ENCODE measurements at places on chromosomes 5 and 9.

- DNase-seq = no peak
Observed at GRCh38 chr5:119022017-119022745, 33.8 kb upstream of the DTWD2 start.

DNA sequence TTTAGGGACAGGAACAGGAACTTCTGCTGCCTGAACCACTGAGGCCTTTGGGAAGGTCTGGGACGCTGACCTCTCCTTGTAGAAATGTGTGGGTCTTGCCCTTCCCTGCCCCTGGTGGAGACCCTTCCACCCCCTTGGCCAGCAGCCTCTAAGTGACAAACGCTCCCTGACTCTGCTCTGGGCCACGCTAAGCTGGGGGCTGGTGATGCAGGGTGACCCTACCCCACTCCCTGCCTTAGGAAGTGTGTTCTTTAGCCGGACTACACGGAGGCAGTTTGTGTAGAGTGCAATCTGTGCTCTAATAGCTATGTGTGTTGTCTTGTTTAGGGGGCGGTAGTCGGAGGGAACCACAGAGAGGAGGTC is 123.0 kb downstream of the COL23A1 start:
- no peak for DNase-seq

DNA sequence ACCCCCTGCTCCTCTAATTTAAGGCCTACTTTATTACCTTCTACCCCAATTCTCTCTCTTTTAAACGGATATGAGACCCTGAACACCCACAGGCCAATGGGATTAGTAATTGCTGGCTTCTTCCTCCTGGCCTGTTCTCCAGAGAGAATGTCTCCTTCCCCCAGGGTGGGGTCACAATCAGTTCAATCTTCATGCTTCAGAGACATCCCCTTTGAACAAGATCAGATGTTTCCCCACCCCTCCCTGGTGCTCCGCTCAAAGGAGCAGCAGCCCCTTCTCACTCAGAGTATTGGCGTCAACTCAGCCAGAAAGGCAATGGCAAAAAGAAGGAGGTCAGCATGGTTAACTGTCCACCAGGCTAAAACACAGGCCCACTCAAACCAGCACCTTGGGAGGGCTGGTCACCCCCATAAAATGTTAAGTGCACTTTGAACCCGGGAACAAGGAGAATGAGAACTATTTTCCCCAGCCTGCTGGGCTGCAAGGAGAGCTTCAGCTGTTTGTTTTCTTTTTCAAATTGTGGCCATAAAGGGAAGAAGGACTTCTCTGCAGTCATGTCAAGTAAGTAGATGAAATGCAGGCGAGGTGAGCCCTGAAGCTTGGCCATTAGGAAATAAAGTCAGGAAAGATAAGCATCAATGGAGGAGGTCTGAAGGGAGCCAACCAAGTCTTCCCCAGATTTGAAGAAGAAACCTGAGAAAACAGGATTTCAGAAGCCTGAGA is 20.1 kb downstream of the LHFPL2 start:
- DNase-seq = no peak

DNA sequence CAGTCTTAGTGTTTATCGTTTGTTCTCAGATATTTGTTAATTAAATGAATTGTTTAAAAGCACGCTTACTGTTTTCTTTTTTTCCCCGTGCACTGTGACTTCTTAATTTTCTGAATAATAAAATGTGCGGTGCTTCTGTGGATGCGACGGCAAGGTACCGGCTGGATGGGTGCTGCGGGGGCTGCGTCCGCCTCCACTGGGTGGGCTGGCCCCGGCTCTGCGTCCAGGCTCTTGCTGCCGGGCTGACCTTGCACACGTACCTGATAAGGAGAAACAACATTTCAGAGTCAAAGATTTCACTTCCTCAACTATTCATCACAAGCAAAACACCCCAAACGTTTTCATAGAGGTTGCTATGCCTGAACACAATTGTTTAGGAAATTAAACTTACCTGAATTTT is 404.0 kb upstream of the IRX1 start:
- DNase-seq = no peak

GRCh38 chr5:161311146-161311708 is 235.3 kb downstream of the GABRB2 start:
- no peak for DNase-seq

DNA sequence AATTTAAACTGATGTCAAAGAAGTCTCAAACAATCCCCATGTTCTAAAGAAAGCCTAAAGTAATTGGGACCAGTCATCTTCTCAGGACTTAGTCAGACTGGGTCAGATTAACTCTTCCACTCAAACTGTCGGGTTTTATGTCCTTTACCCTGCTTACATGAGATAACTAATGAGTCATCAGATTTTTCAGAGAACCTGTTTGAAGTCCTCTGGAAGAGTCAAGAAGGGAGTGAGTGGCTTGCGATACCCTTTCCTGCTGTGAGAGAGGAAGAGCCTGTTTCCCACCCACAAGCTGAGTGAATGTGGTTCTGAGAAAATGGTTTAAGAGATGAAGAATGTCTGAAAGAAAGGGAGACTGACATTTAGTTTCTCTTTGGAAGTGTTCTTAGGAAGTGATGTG is 1866.7 kb upstream of the C9orf72 start:
- no peak for DNase-seq

DNA sequence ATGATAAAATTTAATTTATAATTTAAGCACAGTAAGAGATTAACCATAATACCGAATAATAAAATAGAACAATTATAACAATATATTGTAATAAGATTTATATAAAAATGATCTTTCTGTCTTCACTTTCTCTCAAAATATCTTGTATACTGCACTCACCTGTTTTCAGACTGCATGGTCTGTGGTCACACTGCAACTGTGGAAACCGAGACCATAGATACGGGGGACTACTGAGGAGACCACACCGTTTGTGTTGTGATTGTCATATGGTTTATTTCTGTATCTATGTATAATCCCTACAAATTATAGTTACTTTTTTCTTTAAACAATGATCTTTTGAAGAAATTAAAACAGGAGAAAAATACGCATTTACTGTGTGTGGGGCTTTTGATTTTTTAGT is 78.8 kb upstream of the TNFAIP8 start:
- no peak for DNase-seq

DNA sequence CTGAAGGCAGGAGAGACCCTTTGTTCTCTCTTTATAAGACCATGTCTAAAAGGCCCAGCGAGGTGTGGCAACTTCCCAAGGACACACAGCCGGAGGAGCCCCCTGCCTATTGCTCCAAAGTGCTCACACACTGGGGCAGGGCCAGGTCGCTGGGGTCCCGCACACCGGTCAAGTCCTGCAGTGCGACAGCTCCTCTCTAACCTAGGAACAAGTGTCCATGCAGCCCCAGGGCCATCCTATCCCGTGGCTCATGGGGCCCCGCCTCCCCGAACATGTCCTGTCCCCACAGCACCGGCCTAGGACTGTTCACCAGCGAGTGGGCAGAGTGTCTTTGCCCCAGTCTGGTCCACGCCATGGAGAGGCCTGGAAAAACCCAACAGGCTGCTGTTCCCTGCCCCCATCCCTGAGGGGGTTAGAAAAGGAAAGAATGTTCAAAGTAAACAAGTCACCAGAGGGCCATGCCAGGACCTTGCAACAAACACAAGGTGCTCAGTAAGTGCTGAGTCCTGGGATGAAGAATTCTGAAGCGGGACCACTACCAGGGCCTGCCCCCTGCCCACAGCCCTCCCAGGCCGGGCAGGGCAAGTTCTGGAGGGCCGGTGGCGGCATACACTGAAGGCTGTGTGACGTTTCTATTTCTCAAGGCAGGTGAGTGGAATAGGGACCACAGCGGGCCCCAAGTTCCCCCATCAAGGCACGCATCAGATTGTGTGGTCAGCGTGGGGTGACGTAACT is 938 bp downstream of the NINJ1 start:
- no peak for DNase-seq

- DNase-seq = no peak
Observed at GRCh38 chr5:72064801-72065570, 42.3 kb upstream of the MAP1B start.

- DNase-seq = no peak
Observed at GRCh38 chr9:14529629-14530028, 163.6 kb downstream of the ZDHHC21 start.

DNA sequence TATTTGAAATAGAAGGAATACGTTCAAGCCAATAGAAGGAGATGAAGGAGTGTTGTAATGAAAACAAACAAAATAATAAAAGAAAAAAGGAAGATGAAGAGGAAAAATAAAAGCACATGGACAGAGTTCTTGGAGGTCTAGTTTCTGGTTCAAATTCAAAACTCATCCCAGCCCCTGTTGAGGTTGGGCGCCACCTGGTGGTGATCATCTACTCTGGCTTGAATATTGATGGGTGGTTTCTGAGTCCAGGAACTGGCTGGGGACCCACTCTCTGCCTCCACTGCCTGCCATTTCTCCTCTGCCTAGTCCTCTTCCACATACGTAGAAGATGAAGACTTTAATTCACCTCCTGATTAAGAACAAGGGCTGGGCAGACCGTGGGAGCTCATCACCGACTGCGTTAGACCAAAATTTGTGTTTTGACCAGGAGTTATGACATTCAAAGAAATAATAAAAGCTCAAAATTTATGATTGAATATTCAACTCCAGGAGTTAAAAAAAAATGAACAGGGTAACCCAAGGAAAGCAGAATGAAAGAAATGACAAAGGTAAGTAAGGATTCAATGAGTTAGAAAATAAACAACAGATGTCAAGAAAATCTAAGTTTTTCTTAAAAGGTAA is 99.0 kb upstream of the SLC1A3 start:
- peak; percentile 75 for DNase-seq

- DNase-seq = no peak
Observed at GRCh38 chr5:2891781-2892180, 140.3 kb upstream of the IRX2 start.
